ENCODE measurements at places on chromosomes 4 and X.

GRCh38 chr4:181477591-181477990 lies 765.6 kb upstream of the TENM3 start:
- no peak for DNase-seq

DNA sequence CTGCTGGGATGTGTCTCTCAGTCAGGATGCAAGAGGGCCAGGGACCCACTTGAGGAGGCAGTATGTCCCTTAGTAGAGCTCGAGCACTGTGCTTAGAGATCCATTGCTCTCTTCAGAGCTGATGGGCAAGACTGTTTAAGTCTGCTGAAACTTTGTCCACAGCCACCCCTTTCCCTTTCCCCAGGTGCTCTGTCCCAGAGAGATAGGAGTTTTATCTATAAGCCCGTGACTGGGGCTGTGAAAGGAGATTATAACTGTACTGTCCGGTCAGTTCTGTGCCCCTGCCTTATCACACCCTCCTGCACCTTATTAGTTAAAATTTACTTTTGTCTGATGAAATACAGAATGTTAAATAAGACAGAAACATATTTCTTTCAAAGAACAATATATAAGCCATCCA lies 378.4 kb downstream of the PABPC4L start:
- no peak for DNase-seq

DNA sequence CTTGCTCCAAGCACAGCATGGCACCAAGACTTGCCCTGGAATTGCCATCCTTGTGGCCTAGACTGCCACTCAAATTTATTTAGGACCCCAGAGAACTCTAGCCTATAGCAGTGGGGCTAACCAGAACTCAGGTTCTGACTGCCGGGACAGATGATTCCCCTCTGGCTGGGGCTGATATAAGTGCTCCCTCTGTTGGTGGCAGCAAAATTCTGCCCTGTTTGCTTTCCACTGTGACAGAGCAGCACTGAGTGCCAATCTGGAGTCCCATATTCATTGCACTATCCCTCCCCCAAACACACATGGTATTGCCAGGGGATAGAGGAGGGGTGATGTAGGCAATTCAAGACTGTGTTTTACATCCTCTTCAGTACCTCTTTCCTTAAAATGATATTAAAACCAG lies 1081.9 kb downstream of the FAT4 start:
- no peak for DNase-seq

GRCh38 chrX:24982306-24982965 lies 33.3 kb downstream of the ARX start:
- DNase-seq, result no peak
